ENCODE measurements at places on chromosomes 1 and 21.

DNA sequence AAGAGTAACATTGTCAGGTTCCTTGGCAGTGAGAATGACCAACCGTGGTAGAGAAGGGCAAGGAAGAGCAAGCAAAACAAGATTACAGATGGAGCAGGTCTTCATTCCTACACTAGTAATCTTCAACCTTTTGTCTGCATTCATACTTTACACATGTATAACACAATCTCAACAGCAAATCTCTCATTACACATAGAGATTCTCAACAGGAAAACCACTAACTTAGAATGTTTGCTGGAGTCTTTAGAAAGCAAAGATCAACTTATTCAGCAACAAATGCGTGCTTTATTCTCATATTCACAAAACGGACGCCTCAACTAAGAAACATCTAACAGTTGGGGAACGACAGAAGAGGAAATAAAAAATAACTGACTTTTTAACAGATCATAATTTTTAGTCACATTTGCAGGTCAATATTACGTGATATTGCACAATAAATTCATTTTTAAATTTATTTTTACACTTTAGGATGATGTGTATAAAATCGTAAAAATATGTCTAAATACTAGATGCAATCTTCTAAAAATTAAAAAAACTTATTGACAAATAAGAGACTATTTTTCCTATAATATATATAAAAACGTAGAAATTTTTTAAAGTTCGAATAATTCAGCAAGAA is 82.9 kb downstream of the ARID4B start:
- no peak for DNase-seq

- DNase-seq = no peak
Observed at GRCh38 chr1:185853739-185854138, 119.5 kb downstream of the HMCN1 start.

- DNase-seq = no peak
Observed at GRCh38 chr1:32142446-32143301, 34.8 kb downstream of the KPNA6 start.

DNA sequence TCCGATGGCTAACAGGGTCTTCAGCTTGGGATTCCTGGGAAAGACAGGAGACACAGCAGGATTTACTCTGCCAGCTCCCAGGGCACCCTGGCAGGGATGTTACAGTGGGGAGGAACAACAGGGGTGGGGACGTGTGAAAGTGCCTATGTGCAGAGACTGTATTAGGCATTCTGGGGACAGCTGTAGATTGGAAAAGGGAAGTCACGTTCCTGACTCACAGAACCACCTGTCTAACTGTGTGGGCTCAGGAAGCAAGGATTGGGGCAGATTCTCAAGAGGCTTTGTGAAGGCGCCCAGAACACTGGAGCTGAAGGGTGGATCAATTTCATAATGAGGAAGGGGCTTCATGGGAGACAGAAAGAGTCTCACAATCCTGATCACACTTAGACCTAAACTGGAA is 4.4 kb downstream of the CHIT1 start:
- DNase-seq = no peak

DNA sequence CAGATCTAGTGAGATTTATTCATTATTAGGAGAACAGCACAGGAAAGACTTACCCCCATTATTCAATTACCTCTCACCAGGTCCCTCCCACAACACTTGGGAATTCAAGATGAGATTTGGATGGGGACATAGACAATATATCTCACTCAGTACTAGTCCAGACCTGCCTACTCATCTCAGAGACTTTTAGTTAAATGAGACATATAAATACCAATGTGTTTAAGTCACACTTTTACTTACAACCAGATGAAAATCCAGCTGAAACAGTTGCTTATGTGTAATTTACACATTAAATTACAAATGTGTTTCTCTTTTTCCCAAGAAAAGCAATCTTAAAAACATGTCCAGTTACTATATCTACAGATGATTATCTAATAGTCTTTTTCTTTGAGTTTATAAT is 1145.6 kb downstream of the KCNT2 start:
- no peak for DNase-seq

DNA sequence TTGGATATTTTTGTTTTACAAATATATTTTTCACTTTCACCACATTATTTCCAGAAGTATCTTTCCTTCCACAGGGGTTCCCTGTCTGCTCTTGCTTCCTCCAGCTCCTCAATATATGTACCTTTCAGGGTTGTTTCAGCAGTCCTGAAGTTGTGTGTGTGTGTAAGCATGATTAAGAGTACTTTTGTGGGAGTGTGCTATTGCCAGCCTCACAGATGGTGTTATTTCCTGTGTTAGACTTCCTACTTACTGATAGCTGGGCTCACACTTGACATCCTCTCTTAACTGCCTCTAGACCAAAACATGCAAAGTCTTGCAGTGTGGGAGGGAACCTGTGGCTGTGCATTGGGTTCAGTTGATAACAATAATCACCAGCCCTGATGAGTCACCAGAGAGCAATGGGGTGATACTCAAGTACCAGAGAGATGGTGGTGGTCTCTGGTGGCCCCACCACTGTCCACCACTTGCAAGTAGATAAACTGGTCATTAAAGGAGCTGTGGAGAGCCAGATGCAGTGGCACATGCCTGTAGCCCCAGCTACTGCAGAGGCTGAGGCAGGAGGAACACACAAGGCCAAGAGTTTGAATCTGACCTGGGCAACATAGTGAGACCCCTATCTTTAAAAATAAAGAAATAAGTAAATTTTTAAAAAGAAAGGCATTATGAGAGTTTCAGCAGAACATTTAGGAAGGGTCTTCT is 126.7 kb downstream of the NR5A2 start:
- DNase-seq = no peak

DNA sequence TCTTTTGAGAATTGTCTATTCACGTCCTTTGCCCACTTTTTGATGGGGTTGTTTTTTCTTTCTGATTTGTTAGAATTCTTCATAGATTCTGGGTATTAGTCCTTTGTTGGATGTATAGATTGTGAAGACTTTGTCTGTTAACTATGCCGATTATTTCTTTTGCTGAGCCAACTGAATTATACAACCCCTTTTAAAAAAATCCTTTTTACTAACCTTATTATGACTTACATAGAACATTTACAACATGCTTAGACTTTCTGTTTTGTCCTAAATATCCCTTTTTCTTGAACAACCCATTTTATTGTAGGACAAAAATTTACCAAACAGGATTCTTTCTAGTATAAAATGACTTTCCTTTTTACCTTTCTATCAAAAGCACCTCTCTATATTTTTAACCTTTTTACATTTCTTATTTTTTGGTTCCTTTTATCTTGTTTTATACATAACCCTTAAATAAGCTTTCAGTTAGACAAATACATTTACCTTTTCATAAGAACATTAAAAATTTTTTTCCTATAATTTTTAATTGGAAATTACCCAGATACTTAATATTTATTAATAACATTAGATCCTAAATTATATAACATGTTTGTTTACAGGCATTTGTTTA is 70.4 kb upstream of the TTLL7 start:
- no peak for DNase-seq

DNA sequence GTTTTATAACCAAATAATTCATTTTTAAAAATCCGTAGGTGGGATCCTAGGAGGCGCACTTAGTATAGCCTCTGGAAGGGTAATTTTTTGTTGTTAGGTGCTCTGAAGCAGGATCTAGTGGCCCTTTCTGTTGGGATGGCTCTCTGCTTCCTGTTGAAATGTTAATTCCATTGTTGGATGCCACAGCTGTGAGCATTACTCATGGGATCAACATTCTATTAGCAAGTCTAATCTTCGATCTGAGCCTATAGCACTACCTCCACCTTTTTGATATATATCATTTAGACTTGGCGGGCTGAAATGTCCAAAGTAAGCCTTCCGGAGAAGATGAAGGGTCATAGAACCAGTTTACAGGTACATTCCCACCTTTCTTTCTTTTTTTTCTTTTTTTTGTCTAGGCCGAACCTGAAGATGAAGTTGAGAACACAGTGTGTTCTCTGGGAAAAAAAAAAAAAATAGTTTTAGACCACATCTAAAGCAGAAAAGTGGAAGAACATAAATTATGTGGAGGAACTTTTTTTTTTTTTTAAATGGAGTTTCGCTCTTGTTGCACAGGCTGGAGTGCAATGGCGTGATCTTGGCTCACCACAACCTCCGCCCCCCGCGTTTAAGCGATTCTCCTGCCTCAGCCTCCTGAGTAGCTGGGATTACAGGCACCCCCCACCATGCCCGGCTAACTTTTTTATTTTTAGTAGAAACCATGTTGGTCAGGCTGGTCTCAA is 1.4 kb downstream of the CXADR start:
- DNase-seq = no peak

DNA sequence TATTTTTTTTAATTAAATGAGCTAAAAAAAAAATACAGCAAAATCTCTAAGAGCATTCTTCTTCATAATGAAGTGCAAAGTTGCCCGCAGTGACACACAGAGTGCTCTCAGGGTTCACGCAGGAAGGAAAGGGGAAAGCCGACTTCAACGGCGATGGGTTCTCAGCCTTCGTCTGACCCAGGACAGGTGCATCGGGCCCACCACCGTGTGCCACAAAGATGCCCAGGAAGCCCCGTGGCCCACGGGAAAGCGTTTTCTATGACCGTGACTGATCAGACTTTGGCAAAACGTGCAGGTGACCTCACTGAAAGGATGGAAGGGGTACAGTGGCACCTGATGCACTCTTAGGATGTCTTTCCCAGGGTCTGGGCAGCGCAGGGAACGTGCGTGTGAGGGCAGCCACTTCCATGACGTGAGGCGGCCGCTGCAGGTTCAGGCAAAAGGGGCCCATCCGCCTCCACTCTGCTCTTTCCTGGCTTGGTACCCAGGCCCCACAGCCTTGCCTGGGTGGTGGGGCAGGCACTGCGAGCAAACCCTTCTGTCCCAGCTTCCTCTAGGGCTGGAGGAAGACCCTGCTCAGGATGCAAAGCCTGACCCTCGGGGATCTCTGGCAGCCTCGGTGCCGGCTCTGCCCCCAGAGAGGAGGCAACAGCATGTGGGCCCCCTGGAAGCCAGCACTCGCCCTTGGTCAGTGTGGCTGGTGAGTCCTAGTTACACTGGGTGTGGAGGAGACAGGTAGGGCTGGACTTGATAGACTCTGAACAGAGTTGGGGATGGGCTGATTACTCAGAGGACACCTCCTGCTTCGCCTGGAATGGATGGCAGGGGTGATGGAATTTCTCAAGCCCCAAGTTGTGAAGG is 8.3 kb downstream of the LRRC47 start:
- DNase-seq = no peak

GRCh38 chr1:53574621-53575020 is 115.4 kb downstream of the DMRTB1 start:
- no peak for DNase-seq

DNA sequence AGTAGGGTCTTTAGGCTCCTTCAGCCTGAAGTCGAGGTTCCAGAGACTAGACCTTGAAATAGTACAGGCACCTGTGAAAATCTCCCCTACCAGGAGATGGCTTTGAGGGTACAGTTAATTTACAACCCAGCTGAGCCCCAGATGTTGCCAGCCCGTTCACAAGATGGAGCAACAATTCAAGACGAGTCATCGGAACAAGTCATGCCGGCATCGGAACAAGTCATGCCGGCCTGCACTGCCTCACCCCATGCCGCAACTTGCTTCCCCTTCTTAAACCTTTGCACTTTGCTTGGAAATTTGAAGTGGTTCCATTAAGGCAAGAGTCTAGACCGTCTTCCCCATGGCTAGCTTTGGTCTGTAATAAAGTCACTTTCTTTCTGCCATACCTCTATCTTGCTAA is 16.0 kb downstream of the HHAT start:
- no peak for DNase-seq

GRCh38 chr1:78277253-78277652 is 213.5 kb upstream of the PTGFR start:
- no peak for DNase-seq

DNA sequence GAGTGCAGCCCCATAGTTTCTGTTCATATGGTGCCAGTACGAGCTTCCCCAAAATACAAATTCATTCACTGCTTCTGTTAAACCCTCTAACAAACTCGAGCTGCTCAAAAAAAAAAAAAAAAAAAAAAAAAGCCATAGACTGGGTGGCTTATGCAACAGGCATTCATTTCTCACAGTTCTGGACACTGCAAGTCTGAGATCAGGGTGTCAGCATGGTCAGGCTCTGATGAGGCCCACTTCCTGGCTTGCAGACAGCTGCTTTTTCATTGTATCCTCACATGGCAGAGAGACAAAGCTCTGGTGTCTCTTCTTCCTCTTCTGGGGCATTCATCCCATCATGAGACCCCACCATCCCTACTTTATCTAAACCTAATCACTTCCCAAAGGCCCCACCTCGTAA is 121.6 kb downstream of the PTBP2 start:
- no peak for DNase-seq

DNA sequence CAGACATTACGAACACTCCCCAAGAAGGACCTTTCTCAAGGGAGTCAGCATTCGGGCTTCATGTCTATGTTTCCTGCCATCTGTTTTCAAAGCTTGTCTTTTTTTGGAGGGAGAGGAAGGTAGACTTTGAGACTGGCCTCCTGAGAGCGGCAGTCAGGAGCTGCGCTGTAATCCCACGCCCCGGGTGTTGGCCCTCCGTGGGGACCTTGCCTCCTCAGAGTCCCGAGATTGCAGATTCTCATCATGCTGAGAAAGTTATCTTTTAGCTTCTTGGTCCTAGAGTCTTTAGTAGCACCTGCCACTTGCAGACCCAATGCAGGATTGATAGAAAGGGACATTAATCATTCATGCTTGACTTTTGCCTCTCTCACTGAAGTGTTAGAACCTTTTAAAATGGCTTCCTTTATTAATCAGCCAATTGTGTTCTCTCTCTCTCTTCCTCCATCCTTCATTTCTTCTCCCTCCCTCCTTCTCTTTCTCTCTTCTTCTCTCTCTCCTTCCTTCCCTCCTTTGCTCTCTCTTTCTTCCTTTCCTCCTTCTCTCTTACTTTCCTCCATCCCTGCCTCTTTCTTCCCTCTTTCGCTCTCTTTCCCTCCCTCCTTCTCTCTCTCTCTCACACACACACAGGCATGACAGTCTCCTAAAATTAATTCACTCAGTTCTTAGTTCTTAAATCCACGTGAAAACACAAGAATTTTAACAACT is 25.2 kb upstream of the GNPAT start:
- no peak for DNase-seq

DNA sequence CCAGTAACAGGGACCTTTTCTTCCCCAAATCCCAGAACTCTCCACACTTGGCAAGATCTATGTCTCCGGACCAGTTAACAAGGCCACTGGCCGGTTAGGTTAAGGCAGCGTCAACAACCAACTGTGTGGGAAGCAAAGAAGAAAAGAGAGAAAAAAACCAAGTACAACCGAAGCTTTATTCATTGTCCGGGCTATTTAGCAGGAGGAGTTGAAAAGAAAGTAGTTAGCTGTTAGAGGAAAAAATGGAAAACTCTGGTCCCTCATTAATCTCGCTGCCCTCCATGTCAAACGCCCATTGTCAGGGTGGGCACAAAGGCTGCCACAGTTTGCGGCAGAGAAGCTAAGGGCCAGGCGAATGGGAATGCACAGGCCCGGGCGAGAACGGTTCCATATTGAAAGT is 49.3 kb upstream of the GRIK3 start:
- no peak for DNase-seq

GRCh38 chr1:64135462-64136223 is 67.8 kb upstream of the UBE2U start:
- DNase-seq = no peak

GRCh38 chr1:167667536-167667935 is 37.5 kb downstream of the RCSD1 start:
- no peak for DNase-seq
